Amygdala (tissue), 56 donors: ENCODE measurements at places on chromosomes 4 and X.

DNA sequence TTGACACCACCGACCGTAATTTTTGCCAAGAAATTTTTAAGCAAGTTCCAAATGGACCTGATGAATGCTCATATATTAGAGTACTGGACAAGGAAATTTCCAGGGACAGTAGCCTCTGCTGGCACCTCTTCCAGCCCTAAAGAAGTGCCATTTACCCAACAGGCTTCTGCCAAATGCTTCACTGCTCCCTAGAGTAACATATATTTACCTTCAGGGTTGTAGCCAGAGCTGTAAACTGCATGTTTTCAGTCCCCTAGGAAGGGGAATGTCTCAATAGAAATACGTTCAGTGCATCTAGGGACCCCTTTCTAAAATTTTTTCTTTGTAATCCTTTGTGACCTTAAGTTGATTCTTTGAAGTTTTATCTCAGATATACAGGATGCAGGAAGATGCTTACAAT, 143.1 kb upstream of the SMAD1 start:
- no peak for DNase-seq

- DNase-seq: no peak
Measured at GRCh38 chrX:9746148-9746888, 19.3 kb downstream of the GPR143 start.

GRCh38 chrX:134566506-134566905, 91.8 kb downstream of the PLAC1 start:
- DNase-seq: no peak

GRCh38 chrX:39477762-39478120, 620.0 kb downstream of the BCOR start:
- DNase-seq: no peak

GRCh38 chrX:130296743-130297142, 28.0 kb upstream of the ZNF280C start:
- no peak for DNase-seq

DNA sequence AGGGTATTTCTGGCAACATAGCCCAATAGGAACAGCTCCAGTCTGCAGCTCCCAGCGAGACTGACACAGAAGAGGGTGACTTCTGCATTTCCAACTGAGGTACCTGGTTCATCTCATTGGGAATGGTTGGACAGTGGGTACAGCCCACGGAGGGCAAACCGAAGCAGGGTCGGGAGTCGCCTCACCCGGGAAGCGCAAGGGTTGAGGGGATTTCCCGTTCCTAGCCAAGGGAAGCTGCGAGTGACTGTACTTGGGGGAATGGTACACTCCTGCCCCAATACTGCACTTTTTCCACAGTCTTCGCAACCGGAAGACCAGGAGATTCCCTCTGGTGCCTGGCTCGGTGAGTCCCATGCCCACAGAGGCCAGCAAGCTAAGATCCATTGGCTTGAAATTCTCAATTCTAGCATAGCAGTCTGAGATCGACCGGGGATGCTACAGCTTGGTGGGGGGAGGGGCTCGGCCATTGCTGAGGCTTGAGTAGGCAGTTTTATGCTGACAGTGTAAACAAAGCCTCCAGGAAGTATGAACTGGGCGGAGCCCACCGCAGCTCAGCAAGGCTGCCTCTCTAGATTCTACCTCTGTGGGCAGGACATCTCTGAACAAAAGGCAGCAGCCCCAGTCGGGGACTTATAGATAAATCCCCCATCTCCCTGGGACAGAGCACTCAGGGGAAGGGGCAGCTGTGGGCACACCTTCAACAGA, 14.0 kb upstream of the ADAD1 start:
- DNase-seq: no peak

- no peak for DNase-seq
Measured at GRCh38 chr4:30744957-30745640, 24.9 kb downstream of the PCDH7 start.

DNA sequence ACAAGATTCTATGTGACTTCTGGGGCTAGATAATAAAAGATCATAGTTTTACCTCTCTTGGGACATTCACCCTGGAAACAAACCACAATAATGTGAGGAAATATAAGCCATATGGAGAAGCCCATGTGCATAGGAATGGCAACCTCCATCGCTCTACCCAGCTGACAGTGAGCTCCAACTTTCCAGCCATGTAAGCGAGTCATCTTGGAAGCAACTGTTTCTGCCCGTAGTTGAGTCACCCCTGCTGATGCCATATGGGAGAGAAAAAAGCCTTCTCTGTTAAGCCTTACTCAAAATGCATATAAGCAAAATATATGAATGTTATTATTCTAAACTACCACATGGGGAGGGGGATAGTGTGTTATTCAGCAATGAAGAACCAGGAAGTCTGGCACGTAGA, 31.4 kb upstream of the RELL1 start:
- DNase-seq: no peak

GRCh38 chr4:123406872-123407271, 10.3 kb downstream of the SPRY1 start:
- DNase-seq: no peak

DNA sequence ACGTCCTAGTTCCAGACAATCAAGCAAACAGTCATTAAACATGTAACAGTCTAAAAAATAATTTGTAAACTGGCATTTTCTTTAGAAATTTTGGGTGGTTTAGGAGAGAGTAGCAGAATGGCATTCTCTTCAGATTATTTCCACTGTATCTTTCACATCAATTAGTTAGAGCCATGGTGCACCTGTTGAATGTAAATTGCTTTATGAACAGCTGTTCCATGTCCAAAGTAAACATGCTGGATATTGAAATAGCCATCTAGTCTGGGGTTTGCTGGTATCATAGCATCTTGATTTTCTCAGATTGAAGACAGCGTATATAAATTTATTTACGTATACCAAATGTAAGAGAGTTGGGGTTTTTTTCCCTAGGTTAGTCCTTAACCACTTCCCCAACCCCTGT, 143.6 kb downstream of the RCHY1 start:
- no peak for DNase-seq

- DNase-seq: no peak
Measured at GRCh38 chr4:88043586-88044340, 36.3 kb downstream of the PKD2 start.

DNA sequence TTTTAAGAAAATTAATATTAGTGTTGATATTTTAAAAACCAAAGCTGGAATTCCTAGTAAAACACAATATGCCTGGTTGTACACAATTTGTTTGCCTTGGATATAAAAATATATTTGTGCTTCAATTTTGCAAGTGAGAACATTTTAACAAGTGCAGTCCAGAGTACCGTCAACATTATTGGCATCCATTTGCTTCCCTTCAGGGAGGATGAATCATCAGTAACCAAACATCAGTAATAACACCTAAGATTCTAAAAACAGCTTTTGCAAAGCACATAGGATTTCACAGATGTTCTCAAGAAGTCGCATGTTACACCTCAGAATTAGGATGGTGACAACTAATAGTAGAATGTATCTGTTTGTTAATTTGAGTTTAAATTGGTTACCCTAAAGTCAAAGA, 262.6 kb upstream of the BMP3 start:
- no peak for DNase-seq

GRCh38 chrX:26581091-26581490, 365.1 kb downstream of the MAGEB5 start:
- no peak for DNase-seq

GRCh38 chr4:109801895-109802319, at the start of gene CFI:
TSS of gene CFI (minus strand) at chr4:109801999. CDS start at chr4:109801971, 28 bp downstream.
- DNase-seq: no peak

DNA sequence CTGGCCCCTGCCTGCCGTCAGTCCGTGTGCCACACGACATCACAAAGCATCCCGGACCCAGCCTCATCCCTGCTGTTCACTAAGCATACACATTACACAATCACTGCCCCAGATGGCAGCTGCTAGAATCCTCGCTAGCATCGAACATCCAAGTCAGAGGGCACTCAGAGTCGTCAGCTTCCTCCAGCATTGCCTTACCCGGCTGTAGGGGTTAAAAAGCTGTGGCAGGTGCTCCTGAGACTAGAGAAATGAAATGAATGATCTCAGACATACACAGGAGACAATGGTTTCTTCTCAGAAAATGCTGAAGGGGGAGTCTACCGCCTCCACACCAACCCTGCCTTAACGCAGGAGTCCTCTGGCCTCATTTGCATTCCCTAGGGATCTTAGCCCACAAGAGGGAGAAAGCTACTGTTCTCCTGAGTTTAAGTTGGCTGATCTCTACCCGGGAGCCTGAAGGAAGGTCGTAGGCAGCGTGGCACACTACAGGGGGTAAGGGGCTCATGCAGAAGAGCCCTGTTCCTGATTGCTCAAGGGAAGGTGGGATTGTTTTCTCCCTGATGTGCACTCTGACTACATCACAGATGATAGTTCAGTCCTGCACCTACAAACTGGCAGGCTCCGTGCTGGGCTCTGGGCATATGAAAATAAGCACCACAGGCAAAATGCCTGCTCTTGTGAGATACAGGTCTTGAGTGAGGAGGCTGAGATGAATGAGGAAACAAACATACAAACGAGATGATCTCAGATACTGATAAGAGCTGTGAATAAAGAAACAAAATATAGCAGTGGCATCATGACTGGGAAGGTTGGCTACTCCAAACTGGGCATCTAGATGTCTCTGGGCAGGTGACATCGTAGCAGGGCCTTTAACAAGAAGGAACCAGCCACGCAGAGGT, 2.6 kb upstream of the KIAA0232 start:
- no peak for DNase-seq

- peak; percentile 95 for DNase-seq
Measured at GRCh38 chr4:169619958-169620879, at the start of gene CLCN3. TSS of gene CLCN3 (plus strand) at chr4:169620578. CDS start at chr4:169635929, 15,351 bp downstream.

DNA sequence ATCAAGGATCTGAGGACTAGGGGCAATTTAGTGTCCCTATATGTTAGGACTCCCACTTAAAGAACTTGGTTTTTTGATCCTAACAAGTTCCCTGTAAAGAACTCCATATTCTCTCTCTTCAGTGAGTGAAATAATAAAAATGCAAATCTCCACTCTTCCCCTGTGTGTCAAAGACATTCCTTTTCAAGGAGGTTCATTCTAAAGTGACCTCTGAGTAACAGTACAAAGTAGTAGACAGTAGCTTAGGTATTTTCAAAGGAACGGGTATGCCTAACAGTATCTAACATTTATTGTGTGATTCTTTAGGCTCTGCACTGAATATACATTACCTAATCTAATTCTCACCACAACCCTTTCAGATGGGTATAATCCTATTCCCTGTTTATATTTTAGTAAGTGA, 58.4 kb upstream of the SCOC start:
- no peak for DNase-seq

DNA sequence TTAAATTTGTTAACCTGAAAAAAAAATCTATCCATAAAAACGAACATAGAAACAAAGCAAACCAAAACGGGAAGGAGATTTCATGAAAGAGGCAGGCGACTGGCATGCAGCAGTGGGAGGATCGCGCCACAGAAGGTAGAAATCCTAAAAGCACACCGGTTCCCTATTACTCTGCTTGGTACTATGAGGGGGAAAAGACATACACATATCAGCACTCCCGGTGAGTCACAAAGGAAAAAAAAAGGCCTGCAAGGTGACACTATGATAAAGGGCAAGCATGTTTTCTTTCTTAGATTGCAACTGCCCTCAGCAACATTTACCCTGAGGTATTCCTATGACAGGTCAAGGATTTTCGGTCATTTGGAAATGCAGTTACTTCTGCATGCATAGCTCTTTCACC, 60.6 kb upstream of the NAP1L5 start:
- DNase-seq: no peak

GRCh38 chr4:154466336-154466735, 25.3 kb downstream of the DCHS2 start:
- DNase-seq: no peak

- DNase-seq: no peak
Measured at GRCh38 chr4:176150356-176150682, 45.1 kb downstream of the SPATA4 start.

GRCh38 chrX:1734806-1735205, 119.9 kb downstream of the ASMT start:
- DNase-seq: no peak

GRCh38 chr4:90095000-90095399, 32.2 kb upstream of the CCSER1 start:
- no peak for DNase-seq

DNA sequence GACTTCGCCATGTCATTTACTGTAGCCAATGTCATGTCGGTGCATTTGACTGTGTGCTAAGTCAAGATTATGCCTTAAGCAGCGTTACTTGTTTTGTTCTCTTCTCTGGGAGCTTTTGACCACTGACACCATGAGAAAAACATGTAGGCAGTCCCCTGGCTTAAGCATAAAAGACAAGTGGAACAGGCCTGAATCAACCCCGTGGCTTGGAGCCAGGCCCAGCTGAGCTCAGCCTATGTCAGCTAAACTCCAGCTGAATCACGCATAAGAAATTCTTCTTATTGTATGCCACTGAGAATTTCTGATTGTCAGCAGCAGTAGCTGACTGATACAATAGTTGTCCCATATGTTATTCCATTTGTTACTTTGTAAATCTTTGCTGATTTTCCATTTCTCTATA, 261.9 kb downstream of the CBLL2 start:
- DNase-seq: no peak

- no peak for DNase-seq
Measured at GRCh38 chrX:46912603-46913491, 626 bp downstream of the JADE3 start.

GRCh38 chr4:17060230-17060629, 161.8 kb upstream of the LDB2 start:
- no peak for DNase-seq

DNA sequence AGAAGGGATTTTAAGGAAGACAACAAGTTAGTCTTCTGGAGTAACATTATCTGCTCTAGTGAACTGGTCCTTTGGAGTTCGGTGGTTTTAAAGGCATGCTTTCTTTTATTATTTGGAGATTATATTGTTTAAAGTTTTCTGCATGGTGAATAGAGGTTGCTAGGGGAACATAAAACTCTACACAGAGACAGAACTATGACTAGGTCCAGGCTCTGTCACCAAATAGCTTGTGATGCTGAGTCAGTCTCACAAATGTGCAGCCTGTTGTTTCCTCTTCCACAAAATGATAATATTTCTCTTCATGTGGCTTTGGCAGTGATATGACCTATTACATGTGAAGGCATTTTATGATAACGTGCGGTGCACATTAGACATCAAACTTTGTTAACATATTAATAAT, 132.6 kb downstream of the PACRGL start:
- no peak for DNase-seq

DNA sequence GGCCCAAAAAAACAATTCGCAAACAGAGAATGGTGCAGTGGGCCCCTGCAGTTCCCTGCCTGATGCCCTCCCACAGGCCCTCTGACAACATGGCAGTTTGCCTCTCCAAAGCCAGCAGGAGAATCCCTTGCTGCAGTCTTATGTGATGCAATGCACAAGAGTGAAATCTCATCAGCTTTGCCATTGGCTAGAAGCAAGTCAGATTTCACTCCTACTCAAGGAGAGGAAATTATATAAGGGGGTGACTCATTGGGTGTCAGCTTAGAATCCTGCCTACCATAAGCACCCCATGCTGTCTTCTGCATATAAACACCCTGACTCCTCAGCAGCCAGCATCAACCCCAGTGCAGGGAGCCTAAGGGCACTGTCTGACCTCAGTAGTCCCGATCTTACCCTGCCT, 157.3 kb upstream of the LDB2 start:
- no peak for DNase-seq

DNA sequence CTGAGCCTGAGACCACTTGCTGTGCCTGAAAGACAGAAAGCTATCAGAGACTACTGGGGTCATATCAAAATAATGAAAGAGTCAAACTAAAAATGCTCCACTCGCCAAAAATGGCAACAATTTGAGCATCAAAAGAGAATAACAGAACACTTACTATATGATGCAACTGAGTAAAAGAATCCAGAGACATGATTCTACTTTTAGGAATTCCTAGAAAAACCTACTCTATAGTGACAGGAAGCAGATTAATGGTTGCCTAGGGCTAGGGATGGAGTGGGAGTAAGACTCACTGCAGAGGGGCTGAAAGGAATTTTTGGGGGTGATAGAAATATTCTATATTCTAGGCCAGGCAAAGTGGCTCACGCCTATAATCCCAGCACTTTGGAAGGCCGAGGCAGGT, 29.4 kb upstream of the SLAIN2 start:
- no peak for DNase-seq
